GM19239 (cell line): ENCODE measurements at places on chromosomes 6 and 20.

DNA sequence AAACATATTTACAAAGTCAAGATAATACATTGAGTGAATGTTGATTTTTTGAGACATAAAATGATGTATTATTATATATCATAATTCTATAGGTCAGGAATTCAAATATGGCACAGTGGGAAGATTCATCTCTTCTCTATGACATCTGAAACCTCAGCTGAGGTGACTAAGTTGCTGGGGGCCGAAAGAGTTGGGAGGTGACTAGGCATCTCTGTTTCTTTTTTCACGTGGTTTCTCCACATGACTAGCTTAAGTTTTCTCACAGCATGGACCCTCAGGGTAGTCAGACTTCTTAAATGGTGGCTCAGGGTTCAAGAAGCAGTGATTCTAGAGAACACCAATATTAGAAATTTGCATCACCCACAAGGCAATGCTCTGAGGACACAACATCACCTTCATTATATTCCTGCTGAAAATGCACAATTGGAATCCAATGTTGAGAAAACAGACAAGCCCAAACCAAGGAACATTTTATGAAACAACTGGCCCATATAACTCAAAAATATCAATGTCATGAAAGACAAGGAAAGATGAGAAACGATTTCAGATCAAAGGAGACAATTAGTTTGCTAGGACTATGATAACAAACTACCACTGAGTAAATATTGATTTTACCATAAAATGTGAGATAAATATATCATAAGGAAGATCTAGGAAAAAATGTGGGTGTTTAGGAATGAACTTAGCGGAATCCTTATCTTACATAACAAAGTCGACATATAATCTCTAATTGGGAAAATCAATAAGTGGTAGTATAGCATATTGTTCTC is 273.3 kb upstream of the IRAK1BP1 start:
- no peak for DNase-seq

DNA sequence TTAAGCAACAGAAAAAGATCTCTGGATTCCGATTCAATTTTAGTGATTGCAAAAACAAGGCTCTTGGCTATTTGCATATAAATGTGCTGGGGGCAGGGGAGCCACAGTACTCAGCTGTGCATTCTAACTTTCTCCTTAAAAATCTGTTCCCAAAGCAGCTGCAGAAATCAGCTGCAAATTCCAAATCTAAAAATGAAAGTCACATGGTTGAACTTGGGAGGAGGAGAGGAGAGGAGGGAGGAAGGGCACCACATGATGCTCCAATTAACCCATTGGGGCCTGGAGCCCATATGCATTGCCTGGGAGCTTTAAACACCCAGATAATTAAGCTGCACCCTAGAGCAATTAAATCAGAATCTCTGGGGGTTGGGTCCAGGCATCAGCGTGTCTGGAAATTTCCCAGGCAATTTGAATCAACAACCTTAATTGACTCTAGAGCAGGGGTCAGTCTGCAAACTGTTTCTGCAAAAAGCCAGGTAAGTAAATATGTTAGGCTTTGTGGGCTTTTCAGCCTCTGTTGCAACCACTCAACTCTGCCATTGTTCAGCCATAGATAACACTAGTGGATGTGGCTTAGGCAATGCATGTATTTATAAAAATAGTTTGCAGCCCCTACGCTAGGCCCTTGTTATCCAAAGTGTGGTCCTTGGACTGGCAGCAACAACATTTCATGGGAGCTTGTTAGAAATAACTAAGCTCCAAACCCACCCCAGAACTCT is 508.1 kb downstream of the KIF16B start:
- no peak for DNase-seq

DNA sequence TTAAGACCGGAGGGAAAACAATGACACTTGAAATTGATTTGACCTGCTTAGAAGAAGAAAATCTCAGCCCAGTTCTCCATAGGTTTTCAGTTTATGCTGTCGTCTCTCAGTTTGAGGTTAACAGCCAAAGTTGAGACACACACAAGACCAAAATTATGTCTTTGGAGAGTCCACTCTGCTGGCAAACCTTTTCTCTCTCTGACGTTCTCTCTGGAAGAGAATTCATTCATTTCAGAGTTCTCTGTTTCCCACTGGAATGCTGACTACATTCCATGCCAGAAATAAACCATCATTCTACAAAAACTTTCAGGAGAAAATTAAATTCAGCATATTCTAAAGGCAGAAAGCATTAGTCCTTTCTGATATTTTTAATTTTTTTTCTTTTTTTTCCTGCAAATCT is 155.2 kb downstream of the TFAP2A start:
- DNase-seq: no peak

DNA sequence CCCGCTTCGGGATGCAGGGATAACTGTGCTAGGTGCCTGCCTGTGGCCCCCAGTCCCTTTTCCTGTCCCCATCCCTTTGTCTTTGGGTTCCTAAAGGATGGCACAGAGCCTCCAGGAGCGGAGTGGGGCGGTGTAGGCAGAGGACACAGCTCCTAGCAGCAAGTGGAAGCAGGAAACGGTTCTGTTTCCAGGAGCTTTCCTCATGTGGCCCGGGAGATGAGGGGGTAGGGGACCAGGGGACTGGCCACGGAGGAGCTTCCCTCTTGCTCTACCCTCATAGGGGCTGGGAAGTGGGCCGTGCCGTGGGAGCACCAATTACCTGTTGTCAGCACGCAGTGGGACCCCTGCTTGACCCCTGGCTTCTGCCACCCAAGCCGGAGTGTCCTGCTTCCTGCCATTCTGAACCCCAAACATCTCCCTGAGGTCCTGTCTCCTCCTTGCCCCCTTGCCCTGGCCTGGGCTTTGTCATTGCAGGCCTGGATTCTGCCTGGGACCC is 76.9 kb downstream of the SRC start:
- DNase-seq: no peak

DNA sequence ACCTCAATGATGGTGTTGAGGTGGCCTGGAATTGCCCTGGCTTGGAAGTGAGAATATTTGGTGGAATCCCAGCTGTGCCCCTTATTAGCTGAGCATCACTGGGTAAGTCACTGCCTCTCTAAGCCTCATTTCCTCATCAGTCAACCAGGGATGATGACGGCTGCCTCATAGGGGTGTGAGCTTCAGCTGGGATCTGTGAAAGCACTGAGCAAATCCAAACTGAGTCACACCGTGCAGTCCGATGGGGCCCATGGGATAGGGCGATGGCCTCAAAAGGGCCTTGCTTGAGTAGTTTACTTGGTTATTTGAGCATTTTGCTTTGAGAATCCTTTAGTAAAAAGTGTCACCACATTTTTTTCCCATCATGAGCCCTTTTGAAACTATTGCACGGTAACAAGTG is 1.1 kb downstream of the SLC22A1 start:
- no peak for DNase-seq

- DNase-seq: no peak
Measured at GRCh38 chr6:119390247-119390793, 40.8 kb upstream of the MAN1A1 start.

DNA sequence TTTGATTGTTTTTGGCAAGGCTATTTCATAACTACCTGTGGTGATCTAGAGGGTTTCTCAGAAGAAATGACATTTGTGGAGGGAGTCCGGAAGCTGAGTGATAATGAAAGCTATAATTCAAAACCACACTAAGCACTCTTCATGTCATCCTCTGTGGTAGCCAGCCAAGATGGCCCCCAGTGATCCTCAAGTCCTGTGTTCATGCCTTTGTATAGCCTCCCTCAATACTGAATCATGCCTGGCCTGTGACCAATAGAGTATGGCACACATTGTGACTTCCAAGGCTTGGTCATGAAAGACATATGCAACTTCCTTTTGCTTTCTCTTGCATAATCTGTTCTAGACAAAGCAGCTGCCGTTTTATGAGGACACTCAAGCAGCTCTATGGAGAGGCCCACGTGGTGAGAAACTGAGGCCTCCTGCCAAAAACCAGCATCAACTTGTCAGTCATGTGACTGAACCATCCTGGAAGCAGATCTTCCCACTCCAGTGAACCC is 12.8 kb upstream of the DNAAF9 start:
- peak; percentile 58 for DNase-seq
